ENCODE measurements at places on chromosomes 3 and 15.

DNA sequence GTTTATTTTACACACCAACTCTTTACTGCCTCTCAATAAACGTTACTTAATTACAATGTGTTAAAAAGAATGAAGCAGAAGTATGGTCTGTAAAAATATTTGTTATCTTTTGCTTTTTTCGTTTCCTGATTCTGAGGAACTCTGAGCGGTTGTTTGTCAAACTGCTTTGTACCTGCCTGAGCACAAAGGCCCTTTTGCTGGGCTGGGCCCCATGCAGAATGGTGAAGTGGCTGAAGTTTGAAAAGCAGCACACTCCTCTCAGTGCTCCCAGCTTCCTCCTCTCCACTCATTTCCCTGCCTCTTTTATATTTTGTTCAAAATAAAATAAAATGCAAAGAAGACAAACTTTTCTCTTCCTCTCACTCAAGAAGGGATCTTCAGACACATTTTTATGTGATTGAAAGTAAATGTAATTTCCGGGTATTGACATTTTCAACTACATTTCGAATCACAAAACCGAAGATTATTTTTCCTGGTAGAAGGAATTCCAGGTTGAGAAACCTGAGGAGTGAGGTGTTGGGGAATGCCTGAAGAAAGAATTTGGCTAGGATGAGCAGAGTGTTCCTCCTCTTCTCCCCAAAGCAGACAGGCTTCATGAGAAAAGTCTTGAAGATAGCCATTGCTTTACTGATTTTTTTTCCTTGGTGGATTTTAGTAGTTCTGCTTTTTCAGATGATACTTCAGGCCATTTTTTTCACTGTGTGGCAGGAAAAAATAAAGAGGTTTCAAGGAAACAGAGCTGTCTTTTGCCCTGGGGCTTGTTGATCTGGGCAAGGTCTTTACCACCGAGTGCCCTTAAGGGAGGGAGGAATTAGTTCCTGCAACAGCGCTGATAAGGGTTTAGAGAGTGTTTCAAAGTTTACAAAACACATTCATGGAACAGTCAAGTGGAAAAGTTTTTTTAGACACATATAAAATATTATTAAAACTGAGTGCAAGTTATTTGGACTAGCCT, 229.8 kb downstream of the NFKBIZ start:
- no peak for DNase-seq

DNA sequence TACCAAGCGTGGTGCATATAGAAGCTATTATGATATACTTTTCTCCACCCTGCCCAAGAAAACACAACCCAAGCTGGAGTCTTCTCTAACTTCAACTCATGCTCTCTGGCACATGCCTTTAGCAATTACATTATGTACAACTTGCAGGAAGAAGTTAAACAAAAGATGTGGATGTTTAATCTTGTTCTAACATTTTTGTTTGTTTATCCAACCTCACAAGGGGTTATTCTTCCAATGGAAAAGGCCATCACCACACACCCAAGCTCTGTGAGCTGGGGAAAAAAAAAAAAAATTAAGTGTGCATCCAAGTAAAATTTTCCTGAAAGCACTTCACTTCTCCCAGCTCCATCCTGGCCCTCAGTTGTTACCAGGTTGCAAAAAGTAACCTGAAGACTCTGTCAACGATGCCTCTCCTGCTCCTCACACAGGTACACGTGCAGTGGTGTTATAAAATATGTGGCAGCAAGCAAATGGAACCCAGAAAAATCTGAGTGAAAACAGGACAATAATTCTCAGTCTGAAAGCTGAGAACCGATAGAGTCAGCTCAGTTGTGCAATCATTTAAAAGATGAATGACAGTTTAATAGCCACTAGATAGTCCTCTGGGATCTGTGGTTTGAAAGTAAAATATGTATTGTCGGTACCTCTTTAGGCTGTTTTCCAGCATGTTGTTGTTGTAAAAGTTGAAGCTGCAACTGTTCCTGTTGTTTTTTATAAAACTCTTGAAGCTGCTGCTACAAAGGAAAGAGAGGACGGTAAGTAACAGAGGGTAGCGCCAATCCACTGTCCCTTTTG, 531.4 kb downstream of the FOXP1 start:
- DNase-seq: no peak

DNA sequence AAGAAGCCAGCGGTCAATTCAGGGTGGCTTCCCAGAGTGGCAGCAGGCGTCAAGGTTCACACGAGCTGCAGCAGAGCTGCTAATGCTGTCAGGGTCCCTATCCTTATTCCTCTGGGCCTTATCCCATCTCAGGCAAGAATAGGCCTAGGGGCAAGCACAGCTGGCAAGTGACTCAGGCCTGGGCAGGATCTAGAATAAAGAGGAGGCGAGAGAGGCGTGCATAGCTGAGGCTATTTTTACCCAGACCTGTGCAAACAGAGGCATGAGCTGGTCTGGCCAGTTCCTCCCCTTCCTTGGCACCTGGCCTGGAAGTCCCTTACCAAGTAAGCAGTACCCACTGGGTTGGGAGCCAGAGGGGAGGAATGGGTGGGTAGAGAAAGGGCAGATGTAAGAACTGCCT, 12.2 kb upstream of the VIPR1 start:
- DNase-seq: peak; percentile 33

DNA sequence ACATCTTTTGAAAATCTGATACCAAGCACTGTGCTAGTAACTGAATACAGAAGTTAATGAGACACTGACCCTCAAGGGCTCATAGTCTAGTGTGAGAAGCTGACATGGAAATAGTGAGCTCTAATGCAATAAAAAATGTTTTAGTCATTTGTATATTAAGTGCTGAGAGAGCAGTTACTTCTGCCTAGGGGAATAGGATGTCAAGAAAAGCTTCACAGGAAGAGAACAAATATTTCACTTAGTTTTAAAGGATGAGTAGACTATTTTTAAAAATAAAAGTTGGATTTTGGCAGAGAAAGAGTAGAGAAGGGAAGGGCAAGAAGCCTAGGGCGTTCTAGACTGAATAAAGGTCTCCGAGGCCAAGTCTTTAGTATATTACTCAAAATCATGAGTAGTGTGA, 158.4 kb downstream of the ATG7 start:
- no peak for DNase-seq

DNA sequence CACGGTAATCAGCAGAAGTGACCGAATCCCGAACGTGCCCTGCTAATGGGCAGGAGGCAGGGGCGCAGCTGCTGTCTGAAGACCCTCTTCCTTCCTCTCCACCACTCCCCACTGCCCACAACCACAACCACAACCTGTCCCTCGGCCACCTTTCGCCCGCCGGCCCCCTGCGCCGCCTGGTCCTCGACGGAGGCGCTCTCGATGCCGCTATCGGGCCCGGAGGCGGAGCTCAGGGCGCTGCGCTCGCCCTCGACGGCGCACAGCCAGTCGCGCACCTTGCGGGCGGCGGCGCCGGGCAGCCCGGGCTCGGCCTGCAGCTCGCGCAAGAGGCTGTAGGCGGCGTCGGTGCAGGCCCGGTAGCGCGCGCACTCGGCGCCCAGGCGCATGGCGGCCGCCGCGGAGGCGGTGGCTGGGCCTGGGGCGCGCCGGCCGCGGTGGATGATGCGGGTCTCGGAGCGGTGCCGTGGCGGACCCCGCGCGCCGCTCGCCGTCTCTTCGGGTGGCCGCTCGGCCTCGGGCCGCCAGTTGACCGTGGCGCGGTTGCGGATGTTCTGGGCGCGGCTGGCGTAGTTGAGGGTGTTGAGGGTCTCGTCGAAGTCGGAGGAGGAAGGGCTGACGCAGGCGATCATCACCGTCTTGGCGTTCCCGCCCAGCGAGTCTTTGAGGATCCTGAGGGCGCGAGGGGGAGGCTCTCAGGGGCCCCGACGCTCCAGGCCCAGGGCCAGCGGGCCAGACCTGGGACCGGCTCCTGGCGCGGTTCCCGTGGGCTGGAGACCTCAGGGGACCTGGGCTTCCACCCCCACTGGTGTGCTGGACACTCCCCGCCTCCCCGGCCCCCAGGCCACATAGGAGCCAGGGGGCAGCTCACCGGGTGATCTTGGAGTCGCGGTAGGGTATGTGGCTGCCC, 6.9 kb downstream of the KIF7 start:
- no peak for DNase-seq

DNA sequence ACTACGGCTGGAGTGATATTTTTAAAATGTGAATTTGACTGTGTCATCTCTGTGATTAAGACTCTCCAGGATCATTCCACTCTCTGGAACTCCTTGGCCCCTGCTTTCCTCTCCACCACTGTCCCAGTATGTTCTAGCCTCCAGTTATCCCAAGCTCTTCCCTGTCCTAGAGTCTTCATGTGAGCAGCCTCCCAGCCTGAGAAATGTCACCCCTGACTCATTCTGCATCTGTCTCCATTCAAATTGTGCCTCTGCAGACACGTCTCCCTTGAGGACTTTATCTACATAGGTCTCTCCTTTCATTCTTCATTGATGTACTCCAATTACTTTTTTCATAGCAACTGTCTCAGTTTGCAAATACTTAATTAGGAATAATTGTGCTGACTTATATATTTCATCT, 317.7 kb upstream of the ADAMTS9 start:
- DNase-seq: no peak

Measured in memory B cell (primary cell).